ENCODE measurements at places on chromosomes 4 and X.
A peak's percentile ranks its signal among the peaks of the same experiment; 100 is the strongest.

DNA sequence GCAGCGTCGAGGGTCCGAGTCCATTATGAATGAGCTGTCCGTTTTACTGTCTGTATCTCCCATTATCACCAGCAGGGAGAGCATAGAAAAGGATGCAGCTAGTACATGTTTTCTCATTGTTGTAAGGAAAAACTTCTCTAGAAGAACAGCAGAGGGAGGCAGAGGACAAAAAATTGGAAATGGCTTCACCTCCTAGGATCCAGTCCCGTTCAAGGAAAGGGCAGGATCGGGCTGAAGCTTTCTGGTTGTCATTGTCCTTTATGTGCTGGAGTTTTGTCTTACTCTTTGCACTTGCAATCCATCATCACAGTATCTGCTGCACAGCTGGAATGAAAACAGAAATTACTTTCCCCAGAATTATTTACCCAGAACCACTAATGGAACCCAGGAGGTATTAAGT is 14.7 kb downstream of the NDP start:
- peak; percentile 81 for DNase-seq

DNA sequence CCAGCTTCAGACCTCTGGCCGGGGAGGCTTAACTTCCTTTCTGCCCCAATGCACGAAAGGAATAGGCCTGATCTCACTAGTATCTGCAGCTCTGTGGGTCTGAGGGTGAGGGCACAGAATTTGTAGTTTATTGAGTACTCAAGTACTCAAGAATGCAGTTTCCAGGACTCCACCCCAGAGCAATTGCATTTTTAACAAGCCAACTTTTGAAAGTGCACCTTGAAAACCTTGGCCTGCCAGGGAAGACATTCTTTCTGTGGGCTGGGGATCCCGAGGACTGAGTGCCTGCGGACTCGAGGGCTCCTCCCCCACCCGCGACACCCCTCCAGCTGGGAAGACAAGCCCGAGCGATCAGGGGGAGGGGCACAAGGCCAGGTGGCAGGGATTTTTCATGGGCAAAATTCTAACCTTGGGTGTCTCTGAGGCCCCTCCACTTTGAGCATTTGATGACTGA is 22.4 kb downstream of the RS1 start:
- DNase-seq: no peak

DNA sequence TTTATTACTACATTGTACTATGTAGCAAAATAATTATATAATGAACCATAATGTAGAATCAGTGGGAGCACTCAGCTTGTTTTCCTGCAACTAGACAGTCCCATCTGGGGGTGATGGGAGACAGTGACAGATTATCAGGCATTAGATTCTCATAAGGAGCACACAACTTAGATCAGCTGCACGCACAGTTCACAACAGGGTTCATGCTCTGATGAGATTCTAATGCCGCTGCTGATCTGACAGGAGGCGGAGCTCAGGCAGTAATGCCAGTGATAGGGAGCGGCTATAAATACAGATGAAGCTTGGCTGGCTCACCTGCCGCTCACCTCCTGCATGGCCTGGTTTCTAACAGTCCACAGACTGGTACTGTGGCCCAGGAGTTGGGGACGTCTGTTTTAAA is 199.2 kb downstream of the MAB21L2 start:
- no peak for DNase-seq

DNA sequence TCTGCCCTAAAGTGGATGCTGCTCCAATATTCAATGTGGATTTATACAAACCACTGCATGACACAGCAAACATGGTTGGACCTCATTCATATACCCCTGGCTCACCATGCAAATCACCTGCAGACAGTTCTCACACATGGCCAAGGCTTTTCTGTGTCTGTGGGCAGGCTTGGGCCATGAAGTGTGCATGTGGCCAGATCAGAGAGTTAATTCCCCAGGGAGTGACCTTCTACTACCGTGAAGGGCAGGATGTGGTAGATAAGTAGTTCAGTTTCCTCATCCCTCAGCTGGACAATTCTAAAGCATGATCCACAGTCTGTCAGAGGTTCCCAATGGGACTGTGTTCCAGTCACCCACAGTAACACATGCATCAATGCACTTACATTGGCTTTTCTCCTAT is 24.6 kb upstream of the BCLAF3 start:
- no peak for DNase-seq

GRCh38 chrX:115649461-115650063 is 88.6 kb downstream of the PLS3 start:
- no peak for DNase-seq

GRCh38 chr4:17545374-17546140 is 30.6 kb downstream of the CLRN2 start:
- DNase-seq: no peak

GRCh38 chr4:116870686-116871085 is 214.7 kb downstream of the TRAM1L1 start:
- DNase-seq: no peak

DNA sequence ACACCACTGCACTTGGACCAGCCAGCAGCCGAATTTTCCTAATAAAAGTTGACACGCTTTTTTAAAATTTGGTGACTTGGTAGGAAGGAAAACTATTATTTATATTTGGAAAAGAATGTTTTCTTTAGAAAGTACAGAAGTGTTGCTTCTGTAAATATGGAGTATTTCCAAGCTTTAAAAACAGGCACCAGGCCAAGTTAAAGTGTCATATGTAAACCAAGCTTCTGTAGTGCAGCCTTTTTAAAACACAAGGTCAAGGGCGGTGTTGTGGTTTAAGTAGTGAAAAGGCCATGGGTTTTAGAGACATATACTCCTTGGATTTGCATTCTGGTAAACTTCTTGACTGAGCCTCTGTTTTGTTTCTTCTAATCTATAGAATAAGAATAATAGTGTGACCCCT is 62.7 kb downstream of the TRIM2 start:
- no peak for DNase-seq
